Central memory CD4-positive, alpha-beta T cell (primary cell): ENCODE measurements at places on chromosomes 12 and 14.

DNA sequence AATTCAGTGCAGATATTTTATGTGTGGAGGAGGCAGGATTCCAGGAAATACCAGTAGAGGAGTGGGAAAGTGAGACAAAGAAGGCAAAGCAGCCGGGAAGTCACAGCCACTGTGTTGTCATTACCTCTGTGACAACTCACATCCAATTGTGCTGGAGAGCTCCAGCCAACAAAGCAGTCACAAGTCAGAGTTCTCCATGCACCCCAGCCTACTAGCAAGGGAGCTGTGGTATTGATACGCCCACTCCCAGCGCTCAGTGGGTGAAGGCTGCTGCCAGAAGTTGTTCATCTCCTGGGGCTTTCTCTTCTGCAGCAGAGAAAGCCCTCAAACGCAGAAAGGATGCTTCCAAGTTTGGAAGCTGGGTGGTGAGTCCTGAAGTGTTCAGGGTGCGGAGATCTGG, 93.9 kb downstream of the DICER1 start:
- DNase-seq: no peak

DNA sequence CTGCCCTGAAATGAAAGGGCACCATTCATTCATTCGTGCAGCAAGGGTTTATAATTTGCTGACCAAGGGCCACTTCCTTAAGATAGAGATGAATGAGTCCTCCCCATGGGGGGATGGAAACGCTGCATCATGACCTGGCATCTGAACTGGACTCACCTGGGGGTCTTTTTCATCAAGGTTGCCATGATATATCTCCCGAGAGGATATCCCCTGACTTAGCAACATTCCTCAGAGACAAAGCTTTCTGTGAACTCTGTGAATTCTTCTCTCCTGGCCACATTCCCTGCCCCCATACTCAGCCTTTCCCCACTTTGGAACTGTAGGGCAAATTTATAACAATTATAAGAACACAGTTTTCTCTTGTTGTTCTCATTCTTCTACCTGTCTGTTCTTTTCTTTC, 30.8 kb downstream of the SRRM4 start:
- no peak for DNase-seq

- DNase-seq: peak; percentile 13
Observed at GRCh38 chr14:74804219-74804825, 41.2 kb downstream of the YLPM1 start.

GRCh38 chr12:50636505-50636904, 127.4 kb upstream of the ATF1 start:
- DNase-seq: no peak

- DNase-seq: no peak
Observed at GRCh38 chr12:87096082-87096585, 839.9 kb upstream of the MGAT4C start.

DNA sequence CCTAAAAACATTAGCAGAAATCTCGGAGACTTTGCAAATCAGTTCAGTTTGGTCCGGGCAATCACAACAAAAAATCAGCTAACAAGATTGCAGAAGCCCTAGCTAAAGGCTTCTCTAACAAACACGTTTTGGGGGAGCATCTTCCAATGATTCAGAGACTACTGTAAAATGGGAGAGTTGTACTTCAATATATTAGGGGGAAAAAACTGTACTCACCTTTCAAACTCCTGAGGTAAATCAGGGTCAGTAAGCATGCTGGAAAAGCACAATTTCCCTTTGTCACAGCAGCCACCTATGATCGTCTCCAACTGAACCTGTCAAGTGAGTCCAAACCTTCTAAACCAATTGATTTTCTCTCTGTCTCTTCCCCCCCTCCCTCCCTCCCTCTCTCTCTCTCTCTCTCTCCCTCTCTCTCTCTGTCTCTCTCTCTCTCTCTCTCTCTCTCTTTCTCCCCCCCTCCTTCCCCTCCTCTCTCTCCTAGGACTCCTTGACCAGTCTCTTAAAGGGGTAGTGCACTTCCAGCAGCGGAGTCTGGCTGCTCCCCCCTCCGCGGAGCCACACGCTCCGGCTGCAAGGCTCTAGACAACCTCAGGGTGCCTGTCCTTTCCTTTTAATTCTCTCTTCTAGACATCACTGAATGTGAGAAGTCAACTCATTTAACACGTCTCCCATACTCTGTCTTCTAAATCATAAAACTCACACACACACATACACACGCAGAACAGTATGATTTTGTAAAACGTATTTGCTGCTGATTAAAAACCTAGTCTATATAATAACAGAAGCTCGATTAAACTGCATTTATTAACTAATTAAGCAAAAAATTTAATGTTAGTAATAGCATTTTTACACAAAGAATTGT, at the start of gene SOX5:
SOX5 (minus strand) TSS at position 323 of the 862 bp plus-strand sequence; CDS start at position 254, 69 bp downstream.
- no peak for DNase-seq

DNA sequence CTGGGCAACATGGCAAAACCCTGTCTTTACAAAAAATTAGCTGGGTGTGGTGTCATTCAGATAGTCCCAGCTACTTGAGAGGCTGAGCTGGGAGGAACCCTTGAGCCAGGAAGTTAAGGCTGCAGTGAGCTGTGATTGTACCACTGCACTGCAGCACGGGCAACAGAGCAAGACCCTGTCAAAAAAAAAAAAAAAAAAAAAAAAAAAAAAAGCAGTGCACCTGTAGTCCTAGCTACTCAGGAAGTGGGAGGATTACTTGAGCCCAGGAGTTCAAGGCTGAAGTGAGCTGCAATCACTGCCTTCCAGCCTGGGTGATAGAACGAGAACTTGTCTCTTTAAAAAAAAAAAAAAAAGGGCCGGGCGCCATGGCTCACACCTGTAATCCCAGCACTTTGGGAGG, 5.6 kb downstream of the REM2 start:
- peak; percentile 25 for DNase-seq

- no peak for DNase-seq
Observed at GRCh38 chr12:7068240-7068993, 7.9 kb downstream of the C1S start.

GRCh38 chr12:106733660-106734059, 40.8 kb upstream of the RIC8B start:
- no peak for DNase-seq

GRCh38 chr12:7127916-7128626, 618 bp downstream of the RBP5 start:
- DNase-seq: no peak

- DNase-seq: no peak
Observed at GRCh38 chr12:24850496-24850895, 98.4 kb downstream of the BCAT1 start.

- no peak for DNase-seq
Observed at GRCh38 chr14:72057701-72058285, 125.6 kb downstream of the RGS6 start.

DNA sequence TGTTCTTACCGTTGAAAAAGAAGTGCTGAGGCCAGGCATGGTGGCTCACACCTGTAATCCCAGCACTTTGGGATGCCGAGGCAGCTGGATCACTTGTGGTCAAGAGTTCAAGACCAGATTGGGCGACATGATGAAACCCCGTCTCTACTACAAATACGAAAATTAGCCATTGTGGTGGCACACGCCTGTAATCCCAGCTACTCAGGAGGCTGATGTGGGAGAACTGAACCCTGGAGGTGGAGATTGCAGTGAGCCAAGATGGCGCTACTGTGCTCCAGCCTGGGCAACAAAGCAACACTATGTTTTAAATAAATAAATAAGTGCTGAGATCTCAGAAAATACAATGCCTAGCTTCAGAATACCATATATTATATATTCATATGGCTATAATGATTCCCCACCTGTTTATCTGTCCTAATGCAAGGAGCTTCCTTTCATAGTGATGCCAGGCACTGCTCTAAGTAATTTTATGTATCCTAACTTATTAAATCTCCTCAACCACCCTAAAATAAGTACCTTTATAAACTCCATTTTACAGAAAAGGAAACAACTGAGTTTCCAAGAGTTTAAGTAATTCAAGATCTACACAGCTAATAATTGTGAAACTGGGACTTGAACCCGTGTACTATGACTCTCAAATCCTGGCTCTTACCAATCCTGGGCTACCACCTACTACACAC, 7.3 kb downstream of the PHLDA1 start:
- DNase-seq: no peak

DNA sequence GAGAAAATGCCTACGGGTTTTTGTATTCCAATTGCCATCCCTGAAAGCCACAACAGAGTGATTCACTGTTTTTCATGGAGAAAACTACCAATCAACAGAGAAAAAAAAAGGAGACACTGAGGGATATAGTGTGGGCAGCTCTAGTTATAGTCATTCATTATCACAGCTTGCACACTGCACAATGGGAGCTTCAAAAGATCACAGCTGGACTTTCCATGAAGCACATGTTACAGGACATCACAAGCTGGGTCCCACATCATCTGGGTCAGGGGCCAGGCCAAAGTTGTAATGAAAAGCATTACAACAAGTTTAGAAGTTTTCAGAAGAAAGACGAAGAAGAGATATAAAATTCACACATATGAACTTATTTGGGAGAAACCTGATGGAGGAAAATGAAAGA, 41.5 kb downstream of the RERG start:
- no peak for DNase-seq

DNA sequence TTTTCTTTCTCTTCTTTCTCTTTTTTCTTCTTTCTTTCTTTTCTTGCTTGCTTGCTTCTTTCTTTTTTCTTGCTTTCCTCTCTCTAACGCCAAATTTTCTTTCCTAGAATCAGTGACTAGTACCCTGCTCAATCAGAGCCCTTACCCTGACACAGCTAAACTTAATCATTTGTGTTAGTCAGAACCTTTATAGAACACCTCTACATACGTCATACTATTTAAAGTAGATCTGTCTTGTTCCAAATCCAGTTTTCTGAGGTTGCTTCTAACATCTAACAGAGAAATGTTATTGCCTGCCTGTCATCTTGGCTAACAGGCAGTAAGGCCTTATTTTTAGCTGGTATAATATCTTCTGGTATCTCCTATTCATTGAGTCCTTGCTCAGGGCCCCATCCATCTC, 65.5 kb upstream of the MYF6 start:
- no peak for DNase-seq

GRCh38 chr12:17372508-17372907, 717.5 kb downstream of the RERGL start:
- DNase-seq: no peak

DNA sequence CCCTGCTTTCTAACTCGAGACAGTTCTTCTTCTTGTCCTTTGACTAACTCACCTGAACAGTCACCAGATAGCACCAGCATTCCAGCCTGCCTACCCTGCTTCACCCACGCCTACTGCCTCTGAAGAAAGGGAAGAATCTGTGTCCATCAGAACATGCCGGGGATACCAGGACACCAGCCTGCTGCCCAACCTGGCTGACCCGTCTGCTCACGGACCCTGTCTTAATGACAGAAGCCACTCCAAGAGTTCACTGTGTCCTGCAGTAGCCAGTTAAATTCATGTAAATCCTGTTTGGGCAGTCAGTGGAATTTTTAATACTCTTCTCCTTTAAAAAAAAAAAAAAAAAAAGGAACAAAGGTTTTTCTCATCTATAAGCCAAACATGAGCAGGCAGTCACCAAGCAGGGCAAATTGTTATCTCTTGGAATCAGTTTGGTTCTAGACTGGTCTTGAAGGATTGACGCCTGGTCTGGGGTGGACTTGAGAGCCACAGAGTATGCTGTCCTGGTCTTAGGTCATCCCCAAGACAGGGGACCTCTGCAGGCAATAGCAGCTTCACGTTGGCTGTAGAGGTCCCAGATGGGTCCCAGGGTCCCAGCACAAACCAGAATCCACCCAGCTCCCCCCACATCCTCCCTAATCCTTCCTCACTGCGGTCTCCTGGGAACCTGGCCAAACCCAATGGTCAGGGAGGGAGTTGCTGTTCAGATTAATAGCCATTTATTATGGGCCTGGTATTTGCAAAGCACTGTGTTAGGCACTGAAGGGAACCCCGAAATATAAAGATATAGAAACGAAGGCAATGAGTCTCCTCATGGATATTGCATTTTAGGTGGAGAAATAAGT, 181.1 kb upstream of the HIF1A start:
- no peak for DNase-seq

DNA sequence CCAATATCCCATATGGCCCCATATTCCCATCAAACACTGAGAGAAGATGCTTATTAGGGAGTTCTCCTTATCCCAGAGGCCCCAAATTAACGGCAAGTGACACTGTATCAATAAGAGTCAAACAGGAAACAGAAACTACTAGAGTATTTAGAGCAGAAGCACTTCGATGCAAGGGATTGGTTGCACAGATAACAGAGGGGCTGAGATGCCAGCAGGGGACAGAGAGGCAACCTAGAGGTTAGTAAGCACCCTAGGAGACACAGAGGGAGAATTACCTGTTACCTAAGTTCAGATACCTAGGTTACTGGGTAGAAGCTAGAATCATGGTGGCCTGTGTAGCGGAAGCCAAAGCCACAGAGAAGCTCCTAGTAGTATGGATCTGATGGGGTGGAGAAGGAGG, 2.9 kb downstream of the HEBP1 start:
- no peak for DNase-seq

- peak; percentile 54 for DNase-seq
Observed at GRCh38 chr12:123043536-123044001, 63.1 kb downstream of the ARL6IP4 start.

DNA sequence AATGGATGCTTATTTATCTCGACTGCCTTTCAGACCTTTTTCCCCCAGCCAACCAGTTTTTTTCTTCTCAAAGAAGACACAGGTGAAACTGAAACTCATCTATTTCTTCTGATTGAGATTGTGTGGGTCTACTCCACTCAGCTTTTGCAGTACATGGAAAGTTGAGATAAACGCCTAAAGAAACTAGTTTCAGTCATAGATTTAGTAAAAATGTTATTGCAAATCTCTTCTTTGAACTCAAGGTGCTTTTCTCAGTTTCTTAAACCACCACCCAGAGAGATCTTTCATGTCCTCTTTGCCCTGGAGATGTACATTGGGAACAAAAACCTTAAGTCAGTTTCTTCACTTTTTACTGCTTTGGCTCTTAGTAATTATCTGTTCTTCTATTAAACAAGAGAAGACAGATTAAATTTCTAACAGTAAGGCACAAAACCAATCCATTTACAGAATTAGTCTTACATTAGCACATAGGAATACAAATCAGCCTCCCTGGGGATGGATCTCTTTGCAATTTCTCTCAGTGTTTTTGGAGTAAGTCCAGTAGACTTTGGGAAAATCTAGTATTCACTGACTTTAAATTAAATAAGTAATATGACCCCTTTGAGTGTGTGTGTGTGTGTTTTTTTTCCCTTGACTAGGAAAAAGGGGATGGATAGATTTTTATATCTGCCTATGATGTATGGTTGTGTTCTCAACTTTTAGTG, 11.6 kb downstream of the FBXW8 start:
- DNase-seq: no peak

GRCh38 chr12:12645485-12645884, 33.8 kb downstream of the CREBL2 start:
- peak; percentile 51 for DNase-seq
